Panc1 (cell line): ENCODE measurements at places on chromosomes 11 and 22. TPM values are rescaled to one million over a fixed set of nuclear protein-coding genes. Genes with fewer than 3 reads are reported as not detected.
A peak's percentile ranks its signal among the peaks of the same experiment; 100 is the strongest.

GRCh38 chr11:27525824-27526516 lies 19.4 kb upstream of the LIN7C start:
- DNase-seq: no peak

DNA sequence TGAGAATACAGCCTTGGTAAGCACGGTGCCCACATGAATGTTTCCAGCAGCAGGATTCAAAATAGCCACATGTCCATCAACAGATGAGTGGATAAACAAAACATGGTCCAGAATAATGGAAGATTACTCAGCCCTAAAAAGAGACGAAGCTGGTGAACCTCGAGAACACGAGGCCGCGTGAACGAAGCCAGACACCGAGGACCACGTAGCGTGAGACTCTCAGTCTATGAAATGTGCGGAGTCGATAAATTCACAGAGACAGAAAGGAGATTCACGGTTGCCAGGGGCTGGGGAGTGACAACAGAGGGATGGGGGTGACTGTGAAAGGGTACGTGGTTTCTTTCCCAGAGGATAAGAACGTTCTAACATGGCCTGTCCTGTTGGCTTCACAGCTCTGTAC lies 2.9 kb upstream of the ASCL2 start:
- DNase-seq: no peak

GRCh38 chr22:50607659-50608020 lies 7.0 kb downstream of the MAPK8IP2 start:
- no peak for DNase-seq

DNA sequence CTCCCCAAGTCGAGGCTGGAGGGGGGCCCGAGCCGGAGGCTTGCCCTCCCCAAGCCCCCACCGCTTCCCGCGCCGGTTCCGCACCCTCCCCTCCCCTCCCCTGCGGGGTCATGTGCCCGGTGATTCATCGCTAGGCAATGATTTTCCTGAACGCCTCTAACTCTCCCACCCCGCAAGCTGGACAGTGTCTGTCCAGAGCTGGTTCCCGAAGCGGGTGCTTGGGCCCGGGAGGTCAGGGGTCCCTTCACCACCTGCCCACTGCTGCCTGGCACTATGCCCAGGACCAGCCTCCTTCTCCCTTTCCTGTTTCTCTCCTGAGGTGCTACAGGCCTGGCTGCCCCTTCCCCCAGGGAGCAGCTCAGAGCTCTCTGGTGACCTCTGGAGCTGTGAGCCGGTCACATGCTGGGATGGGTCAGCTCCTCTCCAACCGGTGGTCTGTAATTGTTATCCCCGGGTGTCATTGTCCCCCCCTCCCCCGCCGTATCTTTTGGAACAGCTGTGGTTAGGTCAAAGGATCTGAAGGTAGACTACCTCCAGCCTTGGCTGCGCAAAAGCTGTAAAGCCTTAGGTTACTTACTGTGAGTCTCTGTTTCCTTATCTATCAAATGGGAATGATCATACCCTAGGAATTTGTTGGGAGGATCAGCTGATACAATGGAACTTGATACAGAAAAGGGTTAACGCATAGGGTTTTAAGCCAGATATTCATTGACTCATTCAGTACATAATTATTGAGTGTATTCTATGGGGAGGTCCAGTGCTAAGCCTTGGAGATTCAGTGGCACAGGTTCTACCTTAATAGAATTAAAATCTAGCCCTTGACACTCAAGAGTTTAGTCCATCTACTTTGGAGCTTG lies 753 bp downstream of the STX3 start:
- peak; percentile 48 for DNase-seq

GRCh38 chr11:63586451-63587166 lies 23.4 kb upstream of the PLAAT2 start:
- DNase-seq: no peak

- no peak for DNase-seq
Measured at GRCh38 chr11:83035070-83035854, 36.4 kb downstream of the RAB30 start.

DNA sequence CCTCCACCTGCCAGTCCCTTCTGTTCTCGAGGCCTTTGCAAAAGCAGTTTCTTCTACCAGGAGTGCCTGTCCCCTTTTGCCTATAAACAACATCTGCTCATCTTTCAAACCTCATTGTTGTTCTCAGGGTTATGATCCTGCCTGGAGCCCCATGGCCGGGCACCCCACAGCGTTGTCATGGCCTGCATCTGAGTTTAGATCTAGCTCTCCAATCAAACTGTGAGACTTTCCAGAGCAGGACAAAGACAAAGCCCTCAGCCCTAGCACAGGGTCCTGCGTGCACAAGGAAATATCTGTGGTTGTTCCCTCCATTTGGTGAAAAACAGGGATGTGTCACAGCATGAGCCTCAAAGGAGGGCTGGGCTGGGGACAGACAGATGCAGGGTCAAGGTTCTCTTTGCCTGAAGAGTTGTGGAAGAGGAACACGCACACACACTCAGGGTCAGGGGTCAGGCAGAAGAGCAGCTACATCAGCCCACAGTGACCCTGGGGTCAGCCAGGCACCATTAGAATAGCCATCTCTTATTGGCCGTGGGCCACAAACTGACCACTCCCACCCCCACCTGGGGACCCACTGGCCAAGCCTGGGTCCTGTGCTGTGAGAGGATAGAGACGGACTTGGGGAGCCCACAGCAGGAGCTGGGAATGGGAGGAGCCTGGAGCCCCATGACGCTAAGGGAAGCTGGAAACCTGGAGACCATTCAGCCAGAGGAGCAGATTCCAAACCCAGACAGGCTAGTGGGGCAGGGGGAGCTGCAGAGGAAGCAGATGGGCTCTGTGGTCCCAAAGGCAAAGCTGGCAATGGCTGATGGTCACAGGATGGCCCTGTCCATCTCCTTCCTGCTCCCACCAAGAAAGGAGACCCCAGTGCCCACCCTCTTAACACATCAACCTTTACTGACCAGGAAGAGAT lies 99.4 kb downstream of the PDE2A start:
- no peak for DNase-seq

GRCh38 chr11:47413908-47414684 lies 5.7 kb downstream of the SLC39A13 start:
- DNase-seq: no peak

- no peak for DNase-seq
Measured at GRCh38 chr11:28488336-28488735, 380.1 kb downstream of the METTL15 start.

DNA sequence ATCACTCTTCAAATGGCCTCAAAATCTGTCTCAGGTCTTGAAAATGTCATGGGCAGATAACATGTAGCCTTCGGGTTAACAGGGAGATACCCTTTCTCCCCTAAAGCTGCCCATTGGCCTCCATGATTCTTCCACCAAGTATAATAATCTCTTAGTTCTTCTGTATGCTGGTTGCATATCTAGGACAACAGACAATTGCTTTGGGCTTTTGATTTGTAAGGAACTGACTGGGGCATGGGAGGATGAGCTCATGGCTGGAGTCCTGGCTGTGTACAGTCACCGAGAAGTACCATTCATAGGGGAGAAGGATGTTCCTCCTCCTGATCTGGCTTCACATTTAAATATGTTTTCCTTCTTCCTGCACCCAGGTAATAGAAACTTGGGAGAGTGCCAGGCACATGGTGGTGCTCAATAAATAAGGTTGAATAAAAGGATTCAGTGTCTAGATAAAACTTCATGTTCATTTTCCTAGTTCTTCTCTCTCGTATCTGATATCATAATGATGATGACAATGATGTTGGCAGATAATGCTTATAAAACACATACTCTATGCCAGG lies 2.8 kb upstream of the AMPD3 start:
- no peak for DNase-seq

- no peak for DNase-seq
Measured at GRCh38 chr22:25888399-25889054, 146.5 kb downstream of the MYO18B start.

GRCh38 chr11:126716456-126717083 lies 284.0 kb downstream of the KIRREL3 start:
- peak; percentile 18 for DNase-seq

GAL gene
- 16.5 TPM for total RNA-seq

NLRX1 gene
- 25.2 TPM for total RNA-seq

CARD16 gene
- not detected for total RNA-seq

CTSF gene
- total RNA-seq: 28.7 TPM

ZFP91 gene
- total RNA-seq: 80.4 TPM

MMP13 gene
- total RNA-seq: 0.15 TPM

MS4A12 gene
- not detected for total RNA-seq

MAJIN gene
- not detected for total RNA-seq

NRXN2 gene
- total RNA-seq: 0.15 TPM
